ENCODE measurements at places on chromosomes 6 and 20. TPM values are rescaled to one million over a fixed set of nuclear protein-coding genes. Genes with fewer than 3 reads are reported as not detected.

Gene REM1
- 2.3 TPM for total RNA-seq

Gene SIRPB2
- total RNA-seq: 32.2 TPM

Gene COL19A1
- not detected for total RNA-seq

Gene IPCEF1
- total RNA-seq: 7.9 TPM

Gene KCNQ2
- not detected for total RNA-seq

Gene ANGPT4
- 6.0 TPM for total RNA-seq

Gene TBXT
- total RNA-seq: not detected

Gene TBX18
- 1.5 TPM for total RNA-seq

Gene SPO11
- not detected for total RNA-seq

Gene RBM24
- total RNA-seq: 1.2 TPM

Gene MYL9
- 274 TPM for total RNA-seq

Gene PSORS1C2
- total RNA-seq: not detected

Gene PNPLA1
- total RNA-seq: 0.27 TPM

Gene KCNQ5
- 0.35 TPM for total RNA-seq

Gene KIF6
- 2.5 TPM for total RNA-seq

Gene RAE1
- 20.6 TPM for total RNA-seq

Gene RIMS1
- 3.8 TPM for total RNA-seq

Gene KHDC1L
- not detected for total RNA-seq

Gene ZNF165
- 2.2 TPM for total RNA-seq

Gene KHDRBS2
- 10.9 TPM for total RNA-seq

Gene METTL24
- total RNA-seq: 2.8 TPM

Gene CAP2
- 4.7 TPM for total RNA-seq

Gene CENPB
- total RNA-seq: 76.2 TPM

Gene MTO1
- total RNA-seq: 25.7 TPM

Gene CDSN
- not detected for total RNA-seq

Gene PRELID3B
- 43.0 TPM for total RNA-seq

Gene RSPO4
- 5.7 TPM for total RNA-seq

Gene ETV7
- 5.2 TPM for total RNA-seq

Gene LY6G6C
- total RNA-seq: not detected

Gene HRH3
- total RNA-seq: not detected

Gene MCHR2
- total RNA-seq: not detected

Gene SMPDL3A
- 17.9 TPM for total RNA-seq

Gene PLCB1
- total RNA-seq: 6.3 TPM

Gene ATP6V1G2
- total RNA-seq: 1.6 TPM

Gene SLC16A10
- total RNA-seq: 11.9 TPM

Gene LY6G6F
- total RNA-seq: 0.97 TPM

Gene TRIM39
- total RNA-seq: 13.3 TPM

Gene SRSF12
- total RNA-seq: not detected

Gene SYCP2
- total RNA-seq: 3.5 TPM

Gene PARD6B
- 32.5 TPM for total RNA-seq

Gene PRRT1
- total RNA-seq: 1.2 TPM

Gene XKR7
- 0.06 TPM for total RNA-seq

Gene GPR63
- total RNA-seq: 0.71 TPM

Gene MRAP2
- total RNA-seq: 0.74 TPM

Gene CTCFL
- total RNA-seq: not detected

Measured in lower lobe of right lung (tissue), 2 donors.